ENCODE measurements at places on chromosomes 5 and 9.

DNA sequence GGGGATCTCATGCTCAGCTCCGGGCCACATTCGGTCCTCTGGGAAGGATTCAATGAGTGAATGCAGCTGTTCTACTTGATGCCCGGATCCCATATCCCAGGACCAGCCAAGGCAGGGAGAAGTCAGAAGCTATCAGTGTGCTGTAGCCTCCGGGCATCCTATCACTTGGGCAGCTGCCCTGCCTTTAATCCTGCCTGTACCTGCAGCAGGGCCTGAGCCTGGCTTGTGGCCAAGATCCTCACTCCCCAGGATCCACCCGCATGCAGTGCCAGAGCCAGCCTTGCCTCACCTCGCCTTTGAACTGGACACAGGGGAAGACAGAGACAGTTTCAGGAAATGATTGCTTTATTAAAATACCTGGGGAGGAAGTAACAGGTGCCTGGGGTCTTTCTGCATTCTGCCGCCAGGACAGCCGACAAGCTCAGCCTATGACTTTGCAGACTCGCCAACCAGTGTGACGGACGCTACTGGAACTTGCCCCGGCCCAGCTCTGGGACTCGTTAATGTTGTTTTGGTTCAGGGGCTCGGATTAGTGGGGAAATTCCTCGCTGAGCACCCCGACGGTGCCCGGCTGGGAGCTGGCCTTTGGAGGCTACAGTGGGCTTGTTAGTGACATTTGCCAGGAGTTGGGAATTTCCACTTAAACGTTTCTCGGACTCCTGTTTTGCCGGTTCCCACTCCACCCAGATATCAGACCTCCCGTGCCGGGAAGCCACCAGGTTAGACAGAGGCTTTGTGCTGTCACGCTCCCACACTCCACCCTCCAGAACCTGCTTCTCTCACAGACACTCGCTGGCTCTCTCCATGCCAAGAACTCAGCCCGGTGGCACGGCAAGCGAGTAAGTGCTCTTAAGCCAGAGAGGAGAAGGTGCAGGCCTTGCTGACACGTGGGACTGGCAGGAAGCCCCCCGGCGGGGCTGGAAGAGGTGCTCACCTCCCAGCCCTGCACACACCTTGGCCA, 721 bp downstream of the PTGES start:
- peak; percentile 15 for DNase-seq

DNA sequence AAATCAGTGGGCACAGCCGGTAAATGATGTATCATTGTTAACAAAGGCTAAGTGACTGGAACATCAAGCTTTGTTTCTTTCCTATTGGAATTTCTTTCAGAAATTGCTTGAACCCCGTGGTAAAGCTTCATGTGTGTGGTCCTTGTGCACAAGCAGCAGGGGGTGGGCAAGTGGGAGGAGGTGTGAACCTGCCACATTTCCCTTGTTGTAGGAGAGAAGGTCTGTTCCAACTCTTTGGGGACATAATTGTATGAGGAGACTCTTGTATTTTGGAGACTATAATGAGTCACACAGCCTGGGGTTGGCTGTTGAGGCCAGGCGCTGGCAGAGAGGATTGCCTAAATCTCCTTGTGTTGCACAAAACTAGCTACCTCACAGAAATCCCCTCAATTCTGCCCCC, 620.5 kb downstream of the IRX1 start:
- no peak for DNase-seq

- no peak for DNase-seq
Observed at GRCh38 chr5:121962347-121962670, 534 bp downstream of the SRFBP1 start.

GRCh38 chr5:75720882-75721281, 3.6 kb upstream of the POC5 start:
- DNase-seq = no peak

DNA sequence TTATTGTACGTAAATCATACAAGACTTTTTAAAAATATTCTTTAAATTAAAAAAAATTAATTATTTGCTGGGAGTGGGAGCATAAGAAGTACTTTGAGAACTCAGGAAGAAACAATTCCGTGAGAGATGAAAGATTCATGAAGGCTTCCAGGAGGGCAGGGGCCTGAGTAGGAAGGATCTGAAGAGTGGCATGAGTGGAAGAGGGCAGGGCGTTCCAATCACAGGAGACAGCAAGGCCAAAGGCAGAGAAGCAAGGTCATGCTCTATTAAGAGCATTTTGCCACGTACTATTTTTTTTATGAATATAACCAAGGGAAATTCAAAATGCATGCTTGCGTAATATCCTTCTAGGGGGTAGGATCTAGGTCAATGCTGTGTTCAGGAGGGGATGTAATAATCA, 265.5 kb downstream of the ZNF608 start:
- DNase-seq = no peak

- DNase-seq = no peak
Observed at GRCh38 chr9:116482740-116483139, 204.4 kb upstream of the TRIM32 start.

DNA sequence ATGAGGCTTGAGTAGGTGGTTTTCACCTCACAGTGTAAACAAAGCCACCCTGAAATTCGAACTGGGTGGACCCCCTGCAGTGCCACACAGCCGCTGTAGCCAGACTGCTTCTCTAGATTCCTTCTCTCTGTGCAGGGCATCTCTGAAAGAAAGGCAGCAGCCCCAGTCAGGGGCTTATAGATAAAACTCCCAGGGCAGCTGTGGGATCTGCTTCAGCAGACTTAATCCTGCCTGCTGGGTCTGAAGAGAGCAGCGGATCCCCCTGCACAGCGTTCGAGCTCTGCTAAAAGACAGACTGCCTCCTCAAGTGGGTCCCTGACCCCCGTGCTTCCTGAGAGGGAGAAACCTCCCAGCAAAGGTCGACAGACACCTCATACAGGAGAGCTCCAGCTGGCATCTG, 71.4 kb downstream of the CARTPT start:
- DNase-seq = no peak

DNA sequence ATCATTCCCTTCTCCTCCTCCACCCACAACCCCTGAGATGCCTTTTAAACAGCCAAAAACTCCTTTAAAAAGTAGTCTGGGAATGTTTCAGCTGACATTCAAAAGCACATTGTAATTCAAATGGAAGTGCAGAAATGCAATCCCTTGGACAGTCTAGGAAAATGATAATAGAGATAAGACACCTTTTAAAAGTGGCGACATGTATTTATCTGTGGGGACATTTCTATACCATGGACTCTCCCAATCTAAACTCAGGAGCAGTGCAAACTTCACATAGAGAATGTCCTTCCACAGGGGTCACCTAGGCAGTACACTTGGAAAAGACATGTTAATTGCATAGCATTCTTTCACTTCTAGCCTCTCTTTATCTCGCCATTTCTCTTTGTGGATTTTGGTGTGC, 33.0 kb downstream of the TRIM32 start:
- no peak for DNase-seq

DNA sequence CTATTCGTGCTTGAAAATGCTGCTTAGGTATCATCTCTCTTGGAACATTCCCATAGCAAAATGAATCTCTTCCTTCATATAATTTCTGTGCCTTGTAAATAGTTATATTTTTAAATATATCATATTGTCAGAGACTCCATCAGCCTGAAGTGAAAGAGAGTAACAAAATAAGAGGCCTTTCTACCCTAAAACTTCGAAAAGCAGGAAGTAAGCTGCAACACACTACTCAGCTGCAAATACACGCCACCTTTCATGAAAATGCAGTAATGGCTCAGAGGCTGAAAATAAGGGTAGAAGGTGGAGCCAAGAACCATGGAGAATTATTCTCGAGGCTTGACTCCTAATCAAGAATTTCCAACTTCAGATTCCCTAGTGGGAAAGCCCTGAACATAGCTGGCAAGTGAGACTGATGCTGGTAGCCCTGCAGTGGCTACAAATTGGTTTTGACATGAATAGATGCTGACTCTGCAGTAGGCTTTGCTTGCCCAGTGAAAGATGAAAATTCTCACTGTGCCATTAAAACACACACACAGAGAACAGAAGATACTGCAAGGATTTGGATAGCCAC, 30.2 kb upstream of the PTGER4 start:
- no peak for DNase-seq

DNA sequence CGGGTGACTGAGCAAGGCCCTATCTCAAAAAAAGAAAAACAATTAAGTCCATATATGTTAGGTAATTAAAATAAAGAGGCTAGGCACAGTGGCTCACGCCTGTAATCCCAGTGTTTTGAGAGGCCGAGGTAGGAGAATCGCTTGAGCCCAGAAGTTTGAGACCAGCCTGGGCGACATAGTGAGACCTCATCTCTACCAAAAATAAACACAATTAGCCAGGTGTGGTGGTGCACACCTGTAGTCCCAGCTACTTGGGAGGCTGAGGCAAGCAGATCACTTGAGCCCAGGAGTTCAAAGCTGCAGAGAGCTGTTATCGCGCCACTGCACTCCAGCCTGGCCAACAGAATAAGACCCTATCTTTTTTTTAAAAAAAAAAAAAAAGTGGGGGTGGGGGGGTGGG, 12.3 kb downstream of the WHRN start:
- DNase-seq = no peak

DNA sequence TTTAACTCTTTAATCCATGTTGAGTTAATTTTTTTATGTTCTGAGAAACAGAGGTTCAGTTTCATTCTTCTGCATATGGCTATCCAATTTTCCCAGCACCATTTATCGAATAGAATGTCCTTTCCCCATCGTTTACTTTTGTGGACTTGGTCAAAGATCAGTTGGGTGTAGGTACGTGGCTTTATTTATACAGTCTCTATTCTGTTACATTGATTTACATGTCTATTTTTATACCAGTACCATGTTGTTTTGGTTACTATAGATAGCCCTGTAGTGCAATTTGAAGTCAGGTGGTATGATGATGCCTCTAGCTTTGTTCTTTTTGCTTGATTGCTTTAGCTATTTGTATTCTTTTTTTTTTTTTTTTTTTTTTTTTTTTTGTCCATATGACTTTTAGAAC, 462.0 kb downstream of the HTR1A start:
- DNase-seq = no peak

All from SHP77 treated with DMSO at 0.1 percent for 48 hours (cell line).